Hepatocyte (in vitro differentiated cells): ENCODE measurements at places on chromosomes 6 and 20. TPM values are rescaled to one million over a fixed set of nuclear protein-coding genes. Genes with fewer than 3 reads are reported as not detected.

PTCRA gene
- total RNA-seq: not detected in 2 replicates

DNA sequence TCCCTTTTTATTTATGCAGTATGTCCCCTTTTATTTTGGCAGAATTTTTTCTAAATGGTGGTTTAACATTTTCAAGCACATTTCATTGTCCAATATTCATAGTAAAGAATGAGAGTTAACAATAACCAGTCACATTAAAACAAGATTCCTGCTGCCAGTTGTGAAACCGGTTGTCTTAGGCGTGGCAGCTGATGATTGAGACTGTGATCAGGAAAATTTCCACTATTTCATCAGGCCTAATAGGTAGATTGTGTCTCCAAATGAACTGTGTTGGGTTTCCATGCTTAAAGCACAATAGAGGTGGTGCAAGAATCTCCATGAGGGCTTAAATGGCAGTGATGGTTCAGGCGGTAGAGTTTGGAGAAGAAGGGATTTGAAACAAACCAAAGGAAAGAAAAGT, 15.3 kb downstream of the PRDM1 start:
- no peak for DNase-seq

- no peak for DNase-seq
These were observed 396.1 kb downstream of the PLCB1 start for GRCh38 chr20:8527998-8528723.

- no peak for DNase-seq
These were observed 40.3 kb upstream of the PPP1R3G start for GRCh38 chr6:5044866-5045265.

GRCh38 chr6:14861491-14861943, 384.4 kb upstream of the JARID2 start:
- no peak for DNase-seq

DNA sequence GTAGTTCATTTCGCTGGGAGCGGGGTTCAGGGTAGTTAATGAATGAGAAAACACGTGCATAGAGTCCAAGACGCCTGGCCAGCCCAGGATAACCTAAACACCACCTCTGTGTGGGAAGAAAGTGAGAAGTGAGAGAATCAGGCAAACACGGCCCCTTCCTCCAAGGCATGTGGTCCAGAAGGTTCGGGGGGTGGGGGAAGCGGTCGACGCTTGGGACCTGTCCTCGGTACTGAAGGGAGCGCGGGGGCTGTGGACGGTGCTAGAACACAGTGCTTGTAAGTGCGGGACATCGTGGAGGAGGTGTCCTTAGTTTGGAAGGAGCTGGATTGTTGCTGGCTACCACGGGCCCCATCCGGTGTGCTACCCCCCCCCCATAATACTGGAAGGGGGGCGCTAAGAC, 1.7 kb upstream of the VSTM2L start:
- no peak for DNase-seq
